SK-N-SH (cell line): ENCODE measurements at places on chromosomes 3 and 15.
A peak's percentile ranks its signal among the peaks of the same experiment; 100 is the strongest.

DNA sequence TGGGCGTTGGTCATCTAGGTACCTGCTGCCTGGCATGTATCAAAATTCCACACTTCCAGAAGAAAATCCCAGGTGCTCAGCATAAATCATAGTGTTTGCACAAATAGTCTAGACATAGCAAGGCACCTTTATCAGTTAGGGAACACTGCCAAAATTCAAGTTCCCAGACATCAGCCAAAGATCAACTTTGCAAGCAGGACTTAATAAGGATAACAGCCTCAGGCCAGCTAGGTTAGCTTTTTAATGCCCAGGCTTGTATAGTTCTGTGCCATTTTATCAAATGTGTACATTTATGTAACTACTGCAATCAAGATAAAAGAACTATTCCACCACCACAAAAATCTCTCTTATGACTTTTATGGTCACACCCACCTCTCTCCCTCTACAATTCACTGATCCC is 30.7 kb downstream of the DZIP3 start:
- DNase-seq = peak; percentile 3

DNA sequence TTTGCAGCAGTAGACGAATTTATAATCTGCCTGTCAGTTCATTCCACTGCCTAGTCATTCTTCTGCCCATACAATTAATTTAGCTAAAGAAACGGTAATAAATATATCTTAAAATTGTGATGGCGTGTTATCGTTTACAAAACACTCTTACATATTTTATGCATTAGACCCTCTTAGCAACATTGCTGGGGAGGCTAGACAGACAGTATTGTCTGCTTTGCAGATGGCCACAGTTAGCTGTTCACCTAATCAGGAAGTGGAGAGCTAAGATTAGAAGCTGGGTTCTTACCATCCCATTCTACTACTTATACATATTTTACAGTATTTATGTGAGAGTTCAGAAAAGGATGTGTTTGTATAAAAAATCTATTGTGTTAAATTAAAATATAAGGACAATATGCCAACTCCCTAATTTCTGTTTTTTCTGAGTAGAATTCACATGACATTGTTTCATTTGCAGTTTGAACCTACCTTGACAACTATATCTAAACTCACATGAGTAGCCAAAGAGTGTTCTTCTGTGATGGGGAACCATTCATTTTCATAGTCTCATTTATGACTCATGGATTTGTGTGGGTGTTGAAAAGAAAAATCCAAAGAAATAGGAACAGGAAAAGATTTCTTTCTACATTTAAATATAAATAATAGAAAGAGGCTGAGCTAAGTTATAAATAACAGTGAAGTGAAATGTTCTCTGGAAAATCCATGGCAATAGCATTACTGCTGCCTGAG is 41.7 kb upstream of the C3orf80 start:
- peak; percentile 10 for DNase-seq

GRCh38 chr3:141653847-141654246 is 84.3 kb upstream of the RNF7 start:
- DNase-seq = no peak

- DNase-seq = no peak
These were observed 94.0 kb upstream of the UMPS start for GRCh38 chr3:124636101-124636862.

DNA sequence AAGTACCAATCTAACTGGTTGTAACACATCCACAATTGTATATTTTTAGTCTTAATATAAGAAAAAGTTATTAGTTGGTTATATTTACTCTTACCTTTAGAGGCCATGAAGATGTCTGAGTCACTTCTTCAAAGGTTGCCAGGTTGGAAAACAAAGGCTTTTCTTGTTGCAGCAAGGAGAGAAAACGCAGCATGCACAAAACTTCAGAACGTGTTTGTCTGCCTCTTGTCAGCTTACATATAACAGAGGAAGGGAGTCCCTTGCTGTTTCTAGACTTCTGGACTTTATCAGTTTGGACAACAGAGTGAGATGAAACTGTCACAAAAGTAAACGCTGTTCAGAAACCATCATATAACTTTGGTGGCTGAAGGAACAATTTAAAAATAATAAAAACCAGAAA is at the start of gene PLSCR5:
TSS of gene PLSCR5 (minus strand) at position 241 of the 400 bp plus-strand sequence. CDS start at position 107, 134 bp downstream.
- DNase-seq = no peak

DNA sequence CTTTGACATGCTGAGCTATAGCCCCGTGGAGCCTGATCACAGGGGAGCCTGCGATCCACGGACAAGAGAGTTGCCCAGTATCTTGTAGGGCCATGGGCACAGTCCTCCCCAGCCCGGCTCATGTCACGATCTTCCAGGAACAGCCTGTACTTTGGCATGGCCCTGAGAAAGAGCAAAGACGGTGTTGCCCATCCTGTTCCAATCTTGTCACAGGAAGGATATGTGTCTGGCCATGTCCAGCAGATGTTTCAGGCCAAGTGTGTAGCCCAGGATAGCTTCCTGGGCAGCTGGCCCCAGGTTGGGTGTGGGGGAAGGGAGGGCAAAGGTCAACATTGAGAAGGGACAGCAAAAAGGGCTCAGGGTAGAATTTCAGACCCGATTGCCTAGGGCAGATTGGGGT is 17.0 kb upstream of the RPL29 start:
- DNase-seq = no peak

- no peak for DNase-seq
These were observed 121.6 kb downstream of the RBPMS2 start for GRCh38 chr15:64653757-64654156.

- DNase-seq = no peak
These were observed 43.9 kb upstream of the POLG start for GRCh38 chr15:89378296-89379151.

DNA sequence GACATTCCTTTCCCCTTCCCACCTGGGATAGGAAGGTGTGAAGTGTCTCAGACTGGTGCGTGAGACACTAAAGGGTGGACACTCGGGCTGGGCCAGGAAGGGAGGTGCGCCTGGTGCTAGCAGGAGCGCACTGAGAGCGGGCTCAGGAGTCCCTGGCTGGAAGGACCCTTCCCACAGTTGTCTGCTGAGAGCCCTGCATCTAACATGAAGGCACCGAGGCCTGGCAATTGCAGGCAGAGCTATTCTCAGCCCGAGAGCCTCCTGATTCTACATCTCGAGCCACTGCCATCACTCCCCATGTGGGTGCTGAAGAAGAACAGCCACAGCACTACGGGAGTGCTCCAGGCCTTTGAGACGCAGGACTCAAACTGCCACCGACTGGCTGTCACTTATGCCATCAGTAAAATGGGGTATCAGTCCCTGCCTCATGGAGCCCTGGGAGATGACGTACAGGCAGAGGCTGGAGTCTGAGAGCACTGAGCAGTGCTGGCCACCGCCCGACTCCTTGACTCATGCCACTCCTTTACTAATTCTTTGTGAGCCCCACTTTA is 159.4 kb downstream of the KLF13 start:
- no peak for DNase-seq

DNA sequence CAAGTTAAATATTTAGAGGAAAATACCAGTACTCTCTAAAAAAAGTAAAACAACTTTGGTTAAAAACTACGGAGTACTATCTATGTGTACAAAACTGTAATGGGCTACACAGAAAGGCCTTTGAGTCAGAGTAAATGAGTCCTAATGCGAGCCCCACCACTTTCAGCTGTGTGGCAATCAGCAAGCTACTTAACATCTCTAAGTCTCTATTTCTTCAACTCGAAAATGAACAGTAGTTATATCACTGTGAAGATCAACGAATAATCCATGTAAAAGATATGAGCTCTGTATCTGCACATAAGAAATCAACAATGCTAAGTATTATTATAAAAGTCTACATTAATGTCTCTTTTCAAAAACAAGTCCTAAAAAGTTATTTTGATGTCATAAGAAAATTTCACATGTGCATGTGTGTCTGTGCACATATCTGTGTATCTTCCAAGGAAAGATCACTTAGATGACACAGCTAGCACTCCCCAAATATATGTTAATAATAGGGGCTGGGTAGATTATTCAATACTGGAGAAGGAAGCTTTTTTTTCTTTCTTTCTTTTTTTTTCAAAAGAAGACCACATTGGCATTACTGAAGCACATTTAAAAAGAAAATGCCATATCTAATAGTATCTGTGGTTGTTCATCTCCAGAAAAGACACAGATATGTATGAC is 58.8 kb downstream of the TBC1D5 start:
- no peak for DNase-seq

GRCh38 chr3:195250473-195251251 is 20.3 kb downstream of the XXYLT1 start:
- DNase-seq = no peak

DNA sequence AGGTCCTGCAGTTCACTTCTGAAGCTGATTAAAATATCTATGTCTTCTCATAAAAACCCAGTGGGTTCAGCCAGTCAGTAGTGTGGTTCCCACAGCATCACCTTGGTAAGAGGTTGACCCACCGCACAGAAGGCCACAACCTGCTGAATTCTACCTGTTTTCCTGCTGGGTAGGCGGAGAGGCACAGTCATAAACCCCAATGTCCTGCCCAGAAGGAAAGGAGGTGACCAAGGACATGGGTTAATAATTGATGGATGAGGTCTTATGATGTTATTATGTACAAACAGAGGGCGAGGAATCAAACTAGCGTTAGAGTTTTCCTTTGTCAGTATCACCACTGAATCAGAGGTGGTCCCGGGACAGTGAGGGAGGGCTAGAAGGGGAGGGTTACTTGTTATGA is 27.8 kb downstream of the CA12 start:
- no peak for DNase-seq

DNA sequence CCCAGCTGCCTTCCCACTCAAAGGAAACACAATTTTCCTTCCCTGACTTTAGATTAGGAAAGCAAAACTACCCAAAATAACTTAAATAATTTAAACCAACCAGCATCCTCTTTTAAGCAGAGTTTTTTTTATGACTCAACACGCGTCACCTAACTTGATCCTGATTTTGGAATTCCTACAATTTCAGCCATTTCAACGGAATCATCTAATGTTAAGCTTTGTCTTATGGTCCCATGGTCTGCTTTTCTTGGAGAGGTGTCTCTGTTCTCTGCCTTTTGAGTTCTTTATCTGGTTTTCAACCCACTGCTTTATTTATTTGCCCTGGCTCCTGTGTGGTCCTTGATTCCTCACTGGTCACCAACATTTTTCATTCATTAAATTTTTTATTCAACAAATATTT is 219.2 kb upstream of the ARHGEF26 start:
- no peak for DNase-seq

DNA sequence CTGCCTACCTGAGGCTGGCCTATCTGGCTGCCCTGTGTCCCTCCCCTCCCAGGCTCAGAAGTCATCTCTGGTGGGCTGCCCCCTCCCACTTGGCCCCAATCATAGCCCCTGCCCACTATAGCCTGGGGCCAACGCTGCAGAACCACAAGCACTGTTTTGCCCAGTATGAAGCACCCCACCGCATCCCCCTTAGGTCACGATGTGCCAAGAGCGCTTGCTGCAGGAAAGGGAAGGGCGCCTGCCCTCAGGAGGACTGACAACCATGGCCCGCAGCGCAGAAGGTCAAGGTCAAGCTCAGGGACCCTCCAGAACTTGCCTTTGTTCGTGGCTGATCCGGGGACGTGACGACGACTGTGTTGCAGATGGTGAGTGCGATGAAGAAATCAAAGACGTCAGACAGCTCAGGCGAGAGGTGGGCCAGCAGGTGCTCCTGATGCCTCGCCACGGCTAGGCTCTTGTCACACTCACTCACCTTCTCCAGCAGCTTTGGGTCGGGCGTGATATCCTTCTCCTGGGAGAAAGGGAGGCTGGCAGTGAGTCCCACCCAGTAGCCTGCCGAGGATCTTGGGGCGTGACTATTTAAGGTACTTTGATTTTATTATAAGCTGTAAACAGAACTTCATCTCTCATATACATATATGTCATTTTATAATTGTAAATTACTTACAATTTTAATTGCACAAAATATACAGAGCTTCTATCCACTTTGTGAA is 146.6 kb downstream of the ATP10A start:
- no peak for DNase-seq

DNA sequence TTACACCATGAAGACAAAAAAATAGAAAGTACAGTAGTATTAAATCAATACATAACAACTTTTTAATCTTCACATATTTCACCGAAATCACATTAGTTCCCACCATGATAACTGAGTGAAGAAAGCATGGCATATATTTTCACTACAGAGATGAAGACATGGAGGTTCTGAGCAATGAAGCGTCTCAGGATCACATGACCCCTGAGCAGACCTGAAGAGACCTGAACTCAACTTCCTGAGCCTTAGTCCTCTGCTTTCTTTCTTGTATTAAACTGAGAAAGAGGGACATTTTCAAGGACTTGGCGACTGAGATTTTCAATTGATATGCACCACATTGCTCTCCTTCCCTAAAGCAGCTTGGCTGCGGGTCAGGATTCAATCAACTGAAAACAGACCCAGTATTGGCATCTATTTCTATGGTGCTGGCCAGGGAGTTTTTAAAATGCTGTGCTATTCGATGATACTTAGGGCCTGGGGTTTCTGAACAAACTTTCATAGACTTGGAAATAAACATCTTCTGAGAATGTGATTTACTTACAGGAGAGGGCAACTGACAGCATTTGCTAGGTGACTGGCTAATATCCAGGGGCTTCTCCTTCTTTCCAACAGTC is 165.1 kb downstream of the LSAMP start:
- no peak for DNase-seq

GRCh38 chr3:22933051-22933840 is 269.9 kb upstream of the UBE2E2 start:
- DNase-seq = no peak

DNA sequence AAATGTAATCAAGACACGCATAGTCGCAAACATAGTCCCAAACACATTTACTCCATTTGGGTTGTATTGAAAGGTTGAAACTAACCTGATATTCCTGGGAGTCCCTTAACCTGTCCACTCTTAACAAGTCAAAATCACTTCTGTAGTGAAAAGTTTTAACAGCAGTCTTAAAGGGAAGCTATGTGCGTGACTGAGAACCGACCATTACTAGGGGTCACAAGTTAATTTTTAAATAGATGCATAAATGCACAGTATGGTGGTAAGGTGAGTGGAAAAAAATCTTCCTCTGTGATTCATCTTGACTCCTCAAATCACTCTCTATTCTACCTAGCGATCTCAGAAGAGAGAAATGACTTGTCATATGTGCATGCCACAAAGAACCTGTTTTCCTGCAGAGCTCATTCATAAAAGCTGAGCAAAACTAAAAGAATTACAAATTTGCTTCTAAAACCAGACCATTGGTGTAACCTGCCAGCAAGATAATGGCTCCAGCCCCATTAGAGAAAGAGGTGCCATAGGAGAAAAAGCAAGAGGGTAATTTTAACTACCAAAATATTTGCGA is 4.8 kb downstream of the GPR15 start:
- no peak for DNase-seq

- DNase-seq = no peak
These were observed 483.7 kb upstream of the DPH6 start for GRCh38 chr15:36029606-36030210.

DNA sequence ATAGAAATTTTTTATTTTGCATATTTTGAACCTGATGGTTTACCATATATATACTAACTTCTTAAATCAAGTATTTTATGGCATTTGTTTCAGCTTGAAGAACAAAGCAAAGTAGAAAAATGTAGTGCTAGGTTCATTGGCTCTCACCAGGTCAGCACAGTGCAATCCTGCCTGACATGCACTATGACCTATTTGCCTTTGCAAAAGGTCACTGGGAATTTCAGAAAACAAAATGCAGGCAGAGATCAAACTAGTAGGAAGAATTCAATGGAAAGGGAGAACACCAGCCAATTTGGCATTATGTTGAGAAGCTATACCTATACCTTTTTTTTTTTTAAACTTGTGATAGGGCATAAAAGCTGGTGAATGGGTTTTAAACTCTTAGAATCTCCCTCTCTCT is 329.8 kb upstream of the SGO1 start:
- no peak for DNase-seq

- DNase-seq = no peak
These were observed 78.2 kb downstream of the FAIM start for GRCh38 chr3:138686771-138687221.
